RPMI7951 (cell line): ENCODE measurements at places on chromosomes 16 and 17.

DNA sequence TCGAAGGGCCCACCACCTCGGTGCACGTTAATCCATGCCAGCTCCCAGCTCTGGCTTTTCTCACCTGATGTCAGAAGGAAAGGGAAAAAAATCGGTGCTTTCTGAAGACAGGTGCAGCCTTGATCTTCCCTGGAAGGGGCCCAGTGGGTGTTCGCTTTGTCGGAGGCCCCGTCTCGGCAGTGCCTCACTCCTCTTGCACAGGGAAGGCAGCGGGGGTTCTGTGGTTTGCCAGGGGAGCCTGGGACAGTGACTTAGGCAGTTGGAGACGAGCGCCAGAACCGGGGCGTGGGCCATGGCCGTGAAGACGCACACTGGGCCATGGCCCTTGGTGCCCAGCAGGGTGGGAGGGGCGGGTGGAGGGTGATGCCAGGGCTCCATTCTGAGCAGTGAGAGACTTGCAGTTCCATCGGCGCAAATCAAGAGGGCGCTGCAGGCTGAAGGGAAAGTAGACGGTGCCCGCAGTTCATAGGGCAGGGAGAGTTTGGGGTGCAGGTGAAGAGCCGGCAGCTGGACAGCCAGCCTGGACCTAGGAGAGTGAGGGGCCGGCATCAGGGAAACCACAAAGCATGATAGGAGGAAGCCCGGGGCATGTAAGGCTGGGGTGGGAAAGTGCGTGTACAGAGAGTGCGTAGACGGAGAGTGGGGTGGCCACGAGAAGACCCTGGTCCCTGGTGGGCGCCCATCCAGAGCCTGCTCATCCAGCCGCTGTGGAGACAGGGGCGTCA, 101.3 kb upstream of the CHMP6 start:
- DNase-seq, result no peak

DNA sequence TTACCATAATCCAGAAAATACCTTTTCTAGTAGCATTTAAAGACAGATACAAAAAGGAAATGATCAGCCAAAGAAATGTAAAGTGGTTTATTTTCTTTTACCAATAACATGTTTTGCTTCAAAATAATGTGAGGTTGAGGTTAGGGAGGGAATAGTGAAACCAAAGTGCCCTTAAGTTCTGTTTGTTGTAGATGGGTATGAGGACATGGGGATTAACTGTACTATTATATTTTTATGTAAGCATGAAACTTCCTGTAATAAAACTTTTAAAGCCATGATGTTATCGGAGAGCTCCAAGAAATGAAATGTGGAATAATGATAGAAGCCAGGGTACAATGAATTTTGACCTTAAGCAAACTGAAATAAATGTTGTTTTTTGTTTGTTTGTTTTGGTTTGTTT, 9.9 kb downstream of the C16orf46 start:
- DNase-seq, result no peak

DNA sequence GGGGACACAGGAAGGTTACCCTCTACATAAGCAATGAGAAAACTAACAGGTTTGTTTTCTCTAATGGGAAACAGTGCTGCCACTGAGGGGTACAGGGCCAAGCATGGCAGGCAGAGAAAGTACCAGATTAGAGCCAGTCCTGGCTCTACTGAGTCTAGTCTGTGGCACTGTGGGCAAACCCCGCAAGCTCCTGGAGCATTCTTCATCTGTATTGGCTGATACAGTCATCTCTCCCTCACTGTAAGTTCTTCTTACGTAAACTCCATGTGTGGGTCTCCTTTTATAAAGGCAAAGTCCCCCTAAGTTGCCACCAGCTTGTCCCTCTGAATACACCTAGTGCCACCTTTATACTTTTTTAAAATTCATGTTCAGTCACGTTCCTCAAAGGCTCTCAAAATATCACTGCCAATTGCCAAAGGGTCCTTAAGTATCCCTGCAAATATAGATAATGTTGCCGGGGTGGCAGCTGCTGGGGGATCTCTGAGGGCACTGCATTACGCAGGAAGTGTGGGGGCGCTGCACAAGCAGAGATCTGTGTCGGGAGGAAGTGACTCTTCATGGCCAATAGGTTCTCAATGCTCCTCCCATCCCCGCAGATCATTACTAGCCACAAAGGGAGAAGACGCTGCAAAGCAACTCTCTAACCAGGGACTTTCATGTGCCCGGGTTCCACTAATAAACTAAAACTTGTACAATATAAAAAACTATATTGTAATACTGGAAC, 18.8 kb downstream of the XPO6 start:
- DNase-seq, result no peak

DNA sequence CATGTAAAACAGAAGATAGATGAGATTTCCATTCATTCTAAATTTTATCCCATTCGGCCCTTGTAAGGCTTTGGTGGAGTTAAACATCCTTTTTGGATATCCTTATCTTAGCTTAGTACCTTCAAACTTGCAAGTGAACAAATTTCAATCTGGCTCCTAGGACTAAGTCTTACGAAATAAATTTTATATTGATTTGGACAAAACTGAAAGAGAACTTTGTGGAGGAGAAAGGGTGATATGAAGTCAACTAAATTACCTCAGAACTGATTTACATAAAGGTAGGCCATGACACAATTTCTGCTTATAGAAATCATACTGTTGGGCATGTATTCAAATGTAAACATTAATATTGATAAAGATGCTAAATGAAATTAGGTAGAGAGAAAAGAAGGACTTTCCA, 175.3 kb upstream of the C17orf78 start:
- DNase-seq, result no peak

DNA sequence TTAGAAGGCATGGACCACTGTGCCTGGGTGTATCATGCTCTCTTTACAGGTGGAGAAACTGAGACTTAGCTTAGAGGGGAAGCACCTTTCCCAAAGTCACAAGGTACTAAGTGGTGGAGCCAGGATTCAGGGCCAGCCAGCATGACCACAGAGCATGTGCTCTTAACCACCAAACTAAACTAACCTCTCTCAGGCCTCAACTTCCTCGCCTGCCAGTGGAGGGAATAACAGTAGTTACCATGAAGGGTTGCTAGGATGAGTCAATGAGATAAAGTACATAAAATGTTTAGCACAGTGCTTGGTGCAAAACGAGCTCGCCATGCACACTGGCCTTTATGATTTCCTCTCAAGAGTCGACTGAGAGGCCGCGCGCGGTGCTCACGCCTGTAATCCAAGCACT, 6.4 kb upstream of the MYO1C start:
- no peak for DNase-seq

DNA sequence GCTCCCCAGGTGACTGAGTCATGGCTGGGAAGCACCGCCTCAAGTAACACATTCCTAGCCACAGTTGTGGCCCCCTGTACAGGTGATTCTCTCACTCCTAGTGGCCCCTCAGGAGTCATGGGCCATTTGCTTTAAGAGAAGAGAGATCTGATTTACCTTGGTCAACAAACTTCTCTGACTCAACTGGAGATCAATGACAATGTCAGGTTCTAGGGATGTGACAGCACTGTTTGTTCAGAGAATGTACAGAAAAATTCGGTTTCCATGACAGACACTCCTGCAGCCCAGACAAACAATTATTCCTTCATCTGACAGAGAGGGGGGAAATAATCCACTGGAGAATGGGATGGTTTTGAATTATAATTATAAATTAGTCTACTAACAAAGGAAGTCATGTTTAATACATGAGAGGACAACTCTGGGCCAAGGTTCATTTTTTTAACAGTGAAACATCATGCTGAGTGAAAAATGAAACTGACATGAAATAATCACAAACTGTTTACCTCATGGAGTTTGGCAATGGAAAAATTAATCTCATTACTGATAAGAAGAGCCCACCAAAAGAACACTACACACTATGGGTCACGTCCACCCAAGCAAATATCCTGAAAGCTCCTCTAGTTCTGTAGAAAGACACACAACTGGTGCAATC, 9.7 kb downstream of the ERN1 start:
- DNase-seq, result no peak

DNA sequence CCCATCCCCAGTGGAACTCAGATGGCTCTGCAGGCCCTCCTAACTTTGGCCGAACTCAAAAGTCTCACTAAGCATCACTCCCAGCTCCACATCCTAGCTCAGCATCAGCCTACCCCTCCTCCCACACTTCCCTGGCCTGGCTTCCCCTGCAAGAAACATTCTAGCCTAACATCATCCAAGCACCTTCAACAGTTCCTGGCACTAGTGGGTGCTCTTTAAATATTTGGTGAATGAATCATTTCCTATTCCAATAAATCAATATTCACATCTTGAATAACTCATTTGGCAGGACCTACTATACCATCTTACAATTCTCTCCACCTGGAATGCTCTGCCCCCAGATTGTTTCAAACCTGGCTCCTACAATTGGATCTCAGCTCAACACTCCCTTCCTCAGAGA, 11.0 kb upstream of the BBS2 start:
- no peak for DNase-seq

- no peak for DNase-seq
These were observed 147.4 kb upstream of the IRX5 start for GRCh38 chr16:54783226-54783625.

GRCh38 chr16:1414532-1415260, at the start of gene UNKL:
Gene UNKL (minus strand): TSS chr16:1414704. CDS start chr16:1414691, 13 bp downstream.
- DNase-seq, result peak; percentile 37

GRCh38 chr17:17672453-17673368, 8.5 kb upstream of the RAI1 start:
- peak; percentile 79 for DNase-seq

DNA sequence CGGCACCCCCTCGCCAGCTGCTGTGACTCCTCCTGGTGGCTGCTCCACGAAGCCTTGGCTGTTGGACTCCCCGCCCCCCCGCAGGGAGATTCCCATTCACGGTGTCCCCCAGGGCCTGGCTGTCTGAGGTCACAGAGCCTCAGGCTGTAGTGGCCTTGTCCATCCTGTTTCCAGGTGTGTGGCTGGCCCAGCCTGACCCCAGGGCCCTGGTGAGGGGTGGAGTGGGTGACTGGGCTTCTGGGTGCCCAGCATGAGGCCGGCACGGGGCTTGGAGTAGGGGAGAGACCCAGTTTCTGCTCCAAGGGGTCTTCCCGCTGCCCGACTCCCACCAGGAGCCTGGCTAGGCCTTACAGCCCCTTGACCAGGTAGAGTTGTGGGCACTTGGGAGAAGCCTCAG, 10.4 kb downstream of the PRSS27 start:
- no peak for DNase-seq

DNA sequence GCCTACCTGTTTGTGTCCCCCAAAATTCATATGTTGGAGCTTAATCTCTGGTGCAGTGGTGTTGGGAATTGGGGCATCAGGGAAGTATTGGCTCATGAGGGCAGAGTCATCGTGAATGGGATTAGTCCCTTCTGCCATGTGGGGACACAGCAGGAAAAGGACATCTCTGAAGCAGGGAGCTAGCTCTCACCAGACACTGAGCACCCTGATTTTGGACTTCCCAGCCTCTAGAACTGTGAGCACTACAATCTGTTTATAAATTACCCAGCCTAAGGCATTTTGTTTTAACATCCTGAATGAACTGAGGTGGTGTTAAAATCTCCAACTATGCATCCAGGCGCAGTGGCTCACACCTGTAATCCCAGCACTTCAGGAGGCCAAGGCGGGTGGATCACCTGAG, 206.0 kb downstream of the SEC14L1 start:
- DNase-seq, result no peak

- DNase-seq, result no peak
These were observed 101.6 kb upstream of the MPHOSPH6 start for GRCh38 chr16:82271636-82272035.

- DNase-seq, result peak; percentile 91
These were observed 32.2 kb upstream of the HAS3 start for GRCh38 chr16:69073181-69073702.

- DNase-seq, result no peak
These were observed 11.9 kb upstream of the FAAP100 start for GRCh38 chr17:81563861-81564586.

DNA sequence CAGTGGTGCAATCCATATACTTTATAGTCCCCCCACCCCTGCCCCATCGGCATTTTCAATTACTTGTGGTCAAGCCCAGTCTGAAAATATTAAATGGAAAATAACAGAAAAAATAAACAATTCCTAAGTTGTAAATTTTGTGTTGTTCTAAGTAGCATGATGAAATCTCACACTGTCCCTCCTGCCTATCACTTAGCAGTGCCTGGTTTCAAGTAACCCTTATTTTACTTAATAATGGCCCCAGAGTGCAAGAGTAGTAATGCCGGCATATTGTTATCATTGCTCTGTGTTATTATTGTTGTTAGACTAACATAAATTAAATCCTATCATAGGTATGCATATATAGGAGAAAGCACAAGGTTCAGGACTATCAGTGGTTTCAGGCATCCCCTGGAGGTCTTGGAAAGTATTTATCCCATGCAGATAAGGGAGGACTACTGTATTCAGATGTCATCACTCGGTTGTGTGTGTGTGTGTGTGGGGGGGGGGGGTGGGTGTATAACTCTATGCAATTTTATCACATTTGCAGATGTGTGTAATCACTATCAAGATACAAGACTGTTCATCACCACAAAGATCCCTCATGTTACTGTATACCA, 9.3 kb downstream of the UBE2G1 start:
- DNase-seq, result no peak

DNA sequence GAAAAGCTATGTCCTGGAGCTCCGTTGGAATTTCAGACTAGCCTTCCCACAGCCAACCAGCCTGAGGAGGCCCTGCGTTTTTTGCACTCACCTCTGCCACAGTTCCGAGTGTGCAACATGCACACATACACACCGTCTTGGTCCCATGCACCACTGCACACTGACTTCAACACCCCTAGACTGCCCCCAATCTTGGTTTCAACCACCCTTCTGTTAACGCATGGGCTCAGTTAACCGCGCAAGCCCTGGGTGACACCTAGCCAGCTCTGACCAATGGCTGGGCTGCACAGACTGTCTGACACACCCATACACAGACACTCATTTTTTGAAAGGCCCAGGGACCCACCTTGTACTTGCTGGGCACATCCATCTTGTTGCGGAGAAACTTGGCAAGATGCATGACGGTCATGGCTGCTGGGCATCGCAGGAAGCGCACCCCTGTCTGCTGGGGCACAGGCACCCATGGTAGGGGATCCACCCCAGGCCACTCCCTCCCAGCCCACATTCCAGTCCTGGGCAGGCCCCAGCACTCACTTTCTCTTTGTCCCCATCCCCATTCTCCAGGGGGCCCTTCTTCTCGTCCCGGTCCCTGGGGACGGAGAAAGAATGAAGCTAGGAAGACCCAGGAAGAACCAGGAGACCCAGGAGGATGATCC, 8.0 kb downstream of the CISD3 start:
- no peak for DNase-seq

GRCh38 chr17:80374732-80375585, 40.0 kb upstream of the ENDOV start:
- no peak for DNase-seq

DNA sequence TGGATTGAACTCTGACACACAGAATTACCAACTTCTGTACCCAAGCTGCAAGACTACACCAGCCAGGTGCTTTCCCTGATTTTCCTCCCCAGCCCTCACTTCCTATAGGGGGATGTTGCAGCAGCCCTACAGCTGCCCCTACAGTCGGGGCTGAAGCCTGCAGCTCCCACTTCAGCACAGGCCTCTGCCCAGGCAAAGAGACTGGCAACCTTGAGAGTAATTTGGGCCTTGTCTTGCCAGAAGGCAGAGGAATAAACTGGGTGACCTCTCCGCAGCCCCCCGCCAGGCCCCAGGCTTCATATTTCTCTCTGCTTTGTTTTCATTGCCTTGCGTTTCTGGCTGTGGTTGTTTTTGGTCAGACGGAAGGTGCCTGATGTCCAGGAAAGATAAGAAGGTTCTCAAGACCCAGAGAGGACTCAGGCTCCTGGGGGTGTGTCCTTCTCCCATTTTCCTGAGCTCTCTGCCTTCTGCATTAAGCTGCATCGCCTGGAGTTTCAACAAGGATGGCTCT, 32.0 kb downstream of the SLC6A4 start:
- DNase-seq, result no peak

GRCh38 chr16:18801145-18801972, at the start of gene ARL6IP1:
Gene ARL6IP1 (minus strand): TSS chr16:18801549. CDS start chr16:18801466, 83 bp downstream.
- DNase-seq, result peak; percentile 98
